OCI-M1 (cell line): ENCODE measurements at places on chromosomes 7 and 10.

GRCh38 chr7:146606628-146607027 lies 490.0 kb downstream of the CNTNAP2 start:
- no peak for DNase-seq

DNA sequence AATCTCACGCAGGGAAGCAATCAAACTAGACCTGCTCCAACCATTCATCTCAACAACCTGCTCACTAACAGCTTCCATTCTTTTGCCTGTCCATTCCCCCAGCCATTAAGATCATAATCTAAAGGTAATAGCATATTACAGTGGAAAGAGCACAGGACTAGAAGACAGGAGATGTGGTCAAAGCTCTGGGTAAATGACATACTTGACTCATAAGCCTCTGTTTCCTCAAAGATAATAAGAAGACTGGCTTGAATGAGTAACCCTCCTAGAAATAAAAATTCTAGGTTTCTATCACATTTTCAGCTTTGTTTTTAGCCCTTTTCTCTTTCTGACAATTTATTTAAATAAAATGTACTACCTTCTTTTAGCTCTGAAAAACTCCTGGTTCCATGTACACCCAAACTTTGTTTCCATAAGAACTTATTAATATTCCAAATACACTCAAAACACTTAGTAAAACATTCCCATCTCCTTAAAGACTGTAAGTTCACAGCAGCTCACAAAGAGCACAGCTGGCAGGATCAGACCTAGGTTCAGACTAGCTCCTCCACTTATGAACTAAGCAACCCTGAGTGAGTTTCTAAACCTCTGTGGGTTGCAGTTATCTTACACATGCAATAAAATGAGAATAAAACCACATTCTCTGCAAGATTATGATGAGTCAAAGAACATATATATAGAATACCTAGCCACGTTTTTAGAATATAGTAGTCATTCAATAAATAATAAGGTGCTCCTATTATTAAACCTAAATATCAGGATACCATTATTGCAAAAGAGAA lies 11.6 kb downstream of the FAM204A start:
- peak; percentile 50 for DNase-seq

DNA sequence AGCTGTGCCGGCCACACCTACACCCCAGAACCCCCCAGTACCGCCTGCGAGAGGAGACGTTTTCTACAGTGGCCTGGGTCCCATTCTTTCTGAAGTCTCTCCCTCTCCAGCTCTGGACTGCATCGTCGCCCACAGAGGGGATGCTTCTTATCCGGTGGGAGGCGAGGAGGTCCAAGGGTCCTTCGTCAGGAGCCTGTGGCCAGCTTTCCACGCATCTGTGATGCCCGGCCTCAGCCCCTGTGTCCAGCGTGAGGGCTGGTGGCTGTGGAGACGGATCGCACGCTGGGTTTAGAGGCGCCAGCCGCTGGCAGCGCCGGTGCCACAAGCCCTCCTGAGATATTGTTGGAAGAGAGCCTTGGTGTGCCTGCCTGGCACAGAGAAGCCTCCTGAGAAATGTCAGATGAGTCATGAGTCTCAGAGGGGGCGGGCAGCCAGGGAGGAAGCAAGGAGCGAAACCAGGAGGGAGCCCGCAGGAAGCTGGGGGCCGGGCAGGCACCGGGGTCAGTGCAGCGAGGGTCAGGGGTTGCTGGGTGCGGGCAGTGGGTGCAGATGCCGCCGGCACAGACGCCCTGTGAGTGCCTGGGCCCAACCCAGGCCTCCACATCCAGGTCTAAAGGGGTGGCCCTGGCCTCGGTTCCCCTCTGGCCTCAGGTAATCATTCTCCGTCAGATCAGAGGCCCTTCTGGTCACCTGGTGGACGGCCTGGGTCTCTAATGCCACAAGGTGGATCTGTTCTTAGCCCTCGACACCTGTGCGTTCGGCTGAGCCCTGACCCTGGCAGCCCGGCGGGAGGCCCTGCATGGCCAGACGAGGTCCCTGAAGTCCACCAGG lies 86.0 kb upstream of the DIP2C start:
- no peak for DNase-seq

- no peak for DNase-seq
These were observed 39.8 kb downstream of the ZEB1 start for GRCh38 chr10:31358688-31359330.

GRCh38 chr10:62456611-62457101 lies 82.5 kb downstream of the ZNF365 start:
- no peak for DNase-seq

- DNase-seq, result no peak
These were observed 80.7 kb downstream of the TCERG1L start for GRCh38 chr10:131230641-131231322.

GRCh38 chr7:82028097-82028496 lies 258.2 kb upstream of the HGF start:
- no peak for DNase-seq

- DNase-seq, result peak; percentile 29
These were observed 141.4 kb upstream of the DGKB start for GRCh38 chr7:15043931-15044330.

- no peak for DNase-seq
These were observed 156.0 kb downstream of the FAM107B start for GRCh38 chr10:14618674-14619073.

DNA sequence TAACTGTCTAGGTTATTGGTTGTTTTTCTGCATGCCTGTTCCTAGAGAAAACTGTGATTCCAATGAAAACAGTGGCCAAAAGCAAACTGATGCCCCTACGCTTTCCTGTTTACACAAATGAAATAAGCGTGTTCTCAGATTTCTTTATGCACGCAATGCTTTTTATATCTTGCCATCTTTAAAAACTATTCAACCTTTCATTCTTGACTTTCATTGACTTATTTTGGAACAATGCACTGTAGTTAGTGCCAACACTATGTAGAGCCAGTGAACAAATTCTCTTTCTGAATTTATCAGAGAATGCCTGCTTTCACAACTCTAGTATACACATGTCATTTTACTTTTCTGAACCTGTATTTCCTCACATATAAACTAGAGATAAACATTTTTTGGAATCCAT lies 86.6 kb downstream of the CABCOCO1 start:
- DNase-seq, result no peak

GRCh38 chr7:148962440-148962822 lies 65.9 kb downstream of the PDIA4 start:
- DNase-seq, result no peak

- no peak for DNase-seq
These were observed 24.6 kb downstream of the NAMPT start for GRCh38 chr7:106260136-106260561.

GRCh38 chr7:104963378-104963990 lies 50.5 kb upstream of the KMT2E start:
- no peak for DNase-seq

DNA sequence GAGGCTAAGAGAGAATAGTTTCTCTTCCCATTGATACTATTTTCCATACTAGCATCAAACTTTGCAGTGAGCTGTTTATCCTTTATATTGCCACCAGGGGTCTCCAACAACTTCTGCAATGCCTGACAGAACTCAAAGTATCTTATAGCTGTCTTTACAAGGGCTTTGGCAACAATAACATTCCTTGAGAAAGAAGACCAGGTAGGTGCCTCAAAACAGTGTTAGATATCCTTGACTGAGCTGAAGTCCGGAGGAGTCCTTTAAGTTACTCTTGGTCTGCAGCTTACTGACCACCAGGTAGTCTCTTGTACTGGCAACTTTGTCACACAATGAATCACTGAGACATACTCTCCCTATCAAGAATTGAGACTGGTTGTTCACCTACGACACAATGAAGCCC lies 30.0 kb upstream of the TES start:
- peak; percentile 72 for DNase-seq

DNA sequence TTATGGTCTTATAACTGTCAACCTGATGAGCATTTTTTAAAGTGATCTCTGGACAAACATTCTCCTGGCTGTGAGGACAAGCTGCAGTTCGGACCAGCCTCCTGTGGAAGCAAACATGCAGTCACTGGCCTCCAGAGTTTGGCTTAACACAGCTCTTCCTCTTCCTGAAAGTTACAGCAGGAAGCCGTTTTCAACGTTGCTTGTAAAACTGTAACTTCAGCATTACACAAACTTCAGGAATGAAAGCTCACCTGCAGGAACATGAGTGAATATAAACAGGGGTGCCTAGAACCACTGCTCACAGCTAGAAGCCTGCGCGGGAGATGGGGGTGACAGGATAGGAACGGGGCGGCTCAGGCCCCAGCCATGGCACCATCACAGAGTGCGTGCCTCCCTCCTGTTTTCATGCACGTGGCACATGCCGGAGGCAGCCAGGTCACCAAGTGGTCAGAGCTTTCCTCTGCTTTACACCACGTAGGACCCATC lies 292.9 kb upstream of the PITRM1 start:
- no peak for DNase-seq
